ENCODE measurements at places on chromosomes 1 and 21.

- no peak for DNase-seq
These were observed 154.0 kb downstream of the TGFB2 start for GRCh38 chr1:218499011-218499691.

DNA sequence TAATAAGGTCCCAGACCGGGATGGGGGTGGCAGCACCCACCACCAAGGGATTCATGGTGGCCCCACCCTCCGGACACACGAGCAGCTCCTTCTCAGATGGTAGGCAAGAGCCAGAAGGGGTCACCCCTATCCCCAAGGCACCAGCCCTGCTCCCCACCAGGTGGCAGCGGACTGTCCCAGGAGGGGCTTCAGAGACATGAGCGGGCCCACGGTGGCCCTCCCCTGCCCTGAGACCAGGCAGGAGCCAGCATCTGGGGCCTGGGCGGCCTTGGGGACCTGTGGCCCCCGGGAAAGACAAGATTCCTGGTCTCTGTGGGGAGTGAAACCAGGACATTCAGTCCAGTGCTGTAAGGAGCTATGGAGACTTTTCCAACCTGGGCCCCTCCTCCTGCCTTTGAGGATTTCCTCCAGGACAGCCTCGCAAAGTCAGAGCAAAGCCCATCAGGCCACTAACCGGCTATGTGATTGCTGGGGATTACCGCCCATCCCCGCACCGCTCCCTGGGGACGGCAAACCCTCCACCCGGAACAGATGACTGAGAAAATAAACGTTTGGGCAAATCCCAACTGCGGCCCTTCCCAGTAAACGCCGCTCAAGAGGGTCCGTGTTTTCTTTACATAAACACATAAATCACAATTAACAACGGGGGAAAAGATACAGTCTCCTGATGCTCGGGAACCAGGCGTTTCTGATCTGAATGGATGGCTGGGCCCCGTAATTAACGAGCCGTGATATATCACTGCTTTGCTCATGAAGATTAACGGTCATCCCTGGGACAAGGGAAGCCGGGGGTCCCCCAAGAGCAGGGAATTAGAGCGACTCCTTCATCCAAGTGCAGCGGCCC, 50.9 kb upstream of the ARHGEF16 start:
- no peak for DNase-seq

DNA sequence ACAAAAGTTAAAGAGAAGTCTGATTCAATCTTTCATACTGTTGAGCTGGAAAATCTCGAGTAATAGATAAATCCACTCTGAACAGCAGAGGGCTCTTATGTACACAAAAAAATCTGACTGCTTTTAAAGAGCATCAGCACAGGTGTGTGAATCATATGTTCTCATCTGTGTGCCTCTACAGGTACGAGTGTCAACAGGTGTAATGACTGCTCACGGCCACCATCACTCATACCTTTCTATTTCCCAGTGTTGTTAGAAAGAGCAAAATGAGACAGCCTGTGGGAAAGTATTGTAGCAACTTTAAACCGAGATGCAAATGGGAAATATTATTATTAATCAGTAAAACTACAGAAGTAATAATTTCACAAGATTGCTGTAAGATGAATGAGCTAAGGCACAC, 49.0 kb upstream of the SCAF4 start:
- DNase-seq, result no peak

DNA sequence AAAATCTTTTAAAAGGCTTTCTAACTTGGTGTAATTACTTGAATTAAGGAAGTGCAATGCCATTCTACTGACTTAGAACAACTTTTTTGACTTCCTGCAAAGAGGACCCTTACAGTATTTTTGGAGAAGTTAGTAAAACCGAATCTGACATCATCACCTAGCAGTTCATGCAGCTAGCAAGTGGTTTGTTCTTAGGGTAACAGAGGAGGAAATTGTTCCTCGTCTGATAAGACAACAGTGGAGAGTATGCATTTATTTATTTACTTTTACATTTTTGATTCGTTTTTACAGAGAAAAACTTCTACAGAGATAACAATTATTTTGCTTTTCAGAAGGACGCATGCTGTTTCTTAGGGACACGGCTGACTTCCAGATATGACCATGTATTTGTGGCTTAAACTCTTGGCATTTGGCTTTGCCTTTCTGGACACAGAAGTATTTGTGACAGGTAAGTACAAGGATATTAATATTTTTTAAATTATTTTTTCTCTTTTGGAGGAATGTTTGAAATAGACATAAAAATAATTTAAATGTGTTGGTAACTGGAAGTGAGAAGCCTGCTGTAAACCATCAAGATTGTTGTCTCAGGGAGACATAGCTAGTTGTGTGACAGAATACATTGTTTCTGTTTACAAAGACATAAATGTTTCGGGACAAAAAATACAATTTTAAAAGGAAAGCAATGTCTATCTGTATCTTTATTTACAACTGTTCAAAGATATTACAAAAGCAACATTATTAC, at the start of gene PTPRC:
Gene PTPRC, plus strand, starts transcription at position 147 of the 742 bp plus-strand sequence. Its CDS starts 229 bp downstream, at position 376.
- DNase-seq, result peak; percentile 89

- no peak for DNase-seq
These were observed 95.1 kb upstream of the KRTAP19-8 start for GRCh38 chr21:31133243-31133830.

Data from KG1 (cell line).